Fibroblast of skin of right quadriceps (primary cell): ENCODE measurements at places on chromosomes 16 and 17.

GRCh38 chr17:80363120-80363515, 51.8 kb upstream of the ENDOV start:
- no peak for DNase-seq

DNA sequence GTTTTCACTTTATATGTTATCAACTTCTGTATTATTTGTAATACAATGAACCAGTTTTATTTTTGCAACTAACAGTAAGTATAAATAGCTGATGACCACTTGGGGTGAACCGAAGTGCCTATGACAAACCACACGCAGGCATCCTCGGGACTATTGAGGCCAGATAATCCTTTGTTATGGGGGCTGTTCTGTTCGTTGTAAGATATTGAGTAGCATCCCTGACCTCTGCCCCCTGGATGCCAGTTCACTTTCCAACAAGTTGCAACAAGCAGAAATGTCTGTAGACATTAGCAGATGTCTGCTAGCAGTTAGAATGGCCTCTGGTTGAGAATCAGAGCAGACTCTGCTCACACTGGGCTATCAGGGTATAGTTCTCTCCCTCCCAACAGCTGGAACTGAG, 277.0 kb downstream of the WWOX start:
- DNase-seq, result no peak

DNA sequence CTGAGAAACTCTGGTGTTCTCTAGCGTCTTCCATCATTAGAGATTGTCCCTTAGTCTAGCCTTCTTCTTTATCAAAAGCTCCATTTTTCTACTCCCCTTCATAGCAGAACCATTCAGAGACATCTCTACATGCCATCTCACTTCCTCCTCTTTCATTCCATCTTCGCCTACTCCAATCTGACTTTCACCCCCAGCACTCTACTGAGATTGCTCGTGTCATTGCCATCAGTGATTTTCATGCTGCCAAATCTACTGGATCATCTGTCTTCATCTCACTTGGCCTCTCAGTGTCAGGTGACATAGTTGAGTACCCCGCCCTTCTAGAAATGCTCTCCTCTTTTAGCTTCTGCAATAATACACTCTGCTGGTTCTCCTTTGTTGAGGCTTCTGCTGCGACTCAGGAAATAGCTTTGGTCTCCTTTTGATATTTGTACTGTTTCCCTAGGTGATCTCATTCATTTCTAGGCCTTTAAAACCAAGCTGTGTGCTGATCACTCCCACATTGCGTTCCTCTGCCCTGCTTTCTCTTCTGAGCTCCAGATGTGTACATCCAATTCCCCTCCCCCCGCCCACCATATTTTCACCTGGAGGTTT, 119.1 kb downstream of the FTO start:
- DNase-seq, result peak; percentile 72

GRCh38 chr17:5516060-5516792, 29.9 kb downstream of the MIS12 start:
- peak; percentile 96 for DNase-seq
